ENCODE measurements at places on chromosomes 6 and 20.

GRCh38 chr20:34529742-34530141 lies 13.5 kb downstream of the DYNLRB1 start:
- DNase-seq, result no peak

GRCh38 chr6:106279179-106279578 lies 46.4 kb downstream of the ATG5 start:
- no peak for DNase-seq

DNA sequence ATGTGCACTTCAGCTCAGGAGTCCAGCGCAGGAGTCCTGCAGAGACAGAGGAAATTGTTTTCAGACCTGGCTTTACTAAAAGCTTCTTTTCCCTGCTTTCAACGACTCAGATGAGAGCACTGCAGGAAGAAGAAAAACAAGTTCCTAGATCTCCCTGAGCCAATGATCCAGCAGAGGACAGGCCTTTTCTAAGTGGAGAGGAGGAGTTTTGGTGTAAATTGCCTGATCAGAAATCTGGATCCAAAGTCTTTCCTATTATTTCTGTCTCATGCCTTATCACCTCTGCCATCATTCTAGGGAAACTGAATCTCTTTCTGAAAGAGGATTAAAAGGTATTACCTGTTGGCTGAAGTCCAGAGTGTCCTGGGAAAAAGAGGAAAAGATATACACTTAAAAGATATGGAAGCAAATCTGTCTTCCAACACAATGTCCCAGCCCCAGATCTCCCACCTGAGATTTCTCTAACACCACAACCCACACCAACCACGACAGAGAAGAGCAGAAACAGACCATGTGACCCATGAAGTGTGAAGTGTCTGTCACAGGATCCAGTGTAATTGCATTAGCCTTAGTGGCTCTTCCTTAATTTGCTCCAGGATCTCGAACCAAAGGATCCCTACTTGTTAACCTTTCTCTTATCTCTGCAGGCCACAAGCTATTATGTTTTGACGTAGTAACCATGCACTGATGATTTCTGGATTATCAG lies 23.1 kb upstream of the HLA-DRB5 start:
- no peak for DNase-seq

- no peak for DNase-seq
Measured at GRCh38 chr20:1165941-1166340, 18.8 kb downstream of the TMEM74B start.

GRCh38 chr6:121645100-121645745 lies 209.8 kb downstream of the GJA1 start:
- no peak for DNase-seq

GRCh38 chr20:19438488-19438887 lies 226.0 kb downstream of the SLC24A3 start:
- no peak for DNase-seq

DNA sequence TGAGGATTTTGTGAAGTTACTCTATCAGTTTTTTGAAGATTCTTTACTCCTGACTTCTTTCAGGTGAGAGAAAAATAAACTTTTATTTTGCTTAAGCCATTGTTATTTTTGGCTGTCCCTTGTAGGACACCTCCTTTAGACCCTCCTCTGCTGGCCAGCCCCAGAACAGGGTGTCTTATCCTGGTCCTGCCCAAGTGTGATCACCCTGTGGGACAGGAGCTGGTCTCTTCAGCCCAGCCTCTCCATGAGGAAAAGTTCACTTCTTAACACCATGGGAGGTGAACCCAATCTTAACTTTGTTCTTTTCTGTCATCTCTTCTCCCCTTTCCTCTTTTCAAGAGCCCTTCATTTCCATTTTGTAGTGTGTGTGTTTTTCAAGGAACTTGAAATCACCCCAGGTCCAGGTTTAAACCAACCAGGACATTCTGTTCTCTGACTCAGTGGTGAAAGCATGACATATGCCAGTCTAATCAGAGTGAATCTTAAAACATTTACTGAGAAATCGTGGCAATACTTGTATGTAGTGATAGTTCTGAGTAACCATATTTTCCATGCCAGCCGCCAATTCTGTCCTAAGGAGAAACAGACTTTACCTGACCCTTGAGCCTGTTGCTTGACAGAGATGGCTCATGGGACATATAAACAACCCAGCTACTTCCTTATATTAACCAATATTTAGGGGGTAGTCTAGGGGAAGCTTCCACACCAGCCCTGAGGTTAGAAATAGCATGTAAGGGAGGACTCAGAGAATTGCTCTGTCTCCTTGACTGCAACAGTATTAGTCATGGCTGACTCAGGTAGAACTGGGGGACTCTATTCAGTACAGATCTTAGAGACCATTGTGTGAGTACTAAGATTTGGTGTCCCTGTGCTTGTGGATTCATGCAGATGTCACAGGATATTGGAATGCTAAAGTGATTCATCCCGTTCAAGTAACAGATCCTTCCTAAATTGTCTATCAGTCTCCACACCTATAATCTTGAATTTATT lies 48.8 kb downstream of the FLRT3 start:
- DNase-seq, result no peak

- DNase-seq, result no peak
Measured at GRCh38 chr20:47648943-47649342, 136.3 kb downstream of the SULF2 start.

DNA sequence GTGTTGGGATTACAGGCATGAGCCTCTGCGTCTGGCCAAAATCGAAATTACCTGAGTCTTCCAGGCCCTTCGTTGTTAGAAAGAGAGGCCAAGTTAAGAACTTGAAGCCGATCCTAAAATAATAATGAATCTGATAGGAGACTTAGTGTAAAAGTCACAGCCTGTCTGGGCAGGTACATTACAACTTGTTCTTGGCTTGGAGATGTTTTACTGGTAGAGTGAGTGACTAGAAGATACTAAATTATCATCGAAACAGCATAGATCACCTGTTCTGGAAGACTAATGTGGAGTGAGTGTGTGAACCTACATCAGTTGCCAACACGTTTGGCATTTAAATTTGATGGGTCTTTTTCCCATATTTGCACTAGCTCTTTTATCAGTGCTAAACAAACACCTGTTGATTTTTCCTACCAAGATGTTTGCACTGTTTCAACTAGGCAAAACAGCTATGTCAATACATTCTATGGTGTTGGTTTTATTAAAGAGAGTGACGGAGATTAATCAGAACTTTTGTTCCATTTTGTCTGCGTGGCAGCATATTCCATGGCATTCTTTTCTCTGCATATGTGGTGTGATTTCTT lies 4.6 kb upstream of the TMEM217 start:
- no peak for DNase-seq

- DNase-seq, result no peak
Measured at GRCh38 chr6:42777126-42777822, 4.6 kb upstream of the BICRAL start.

Data from activated CD4-positive, alpha-beta T cell treated with anti-CD3 and anti-CD28 coated beads, Interleukin-2, amount 10 ng/mL, durations not matched to agents 7 days and 5 days (primary cell).